Suprapubic skin (tissue), 4 donors: ENCODE measurements at places on chromosomes 1 and 21. TPM values are rescaled to one million over a fixed set of nuclear protein-coding genes. Genes with fewer than 3 reads are reported as not detected.

IER5 gene
- total RNA-seq, result 30.4 TPM

GJB5 gene
- 164 TPM for total RNA-seq

DNA sequence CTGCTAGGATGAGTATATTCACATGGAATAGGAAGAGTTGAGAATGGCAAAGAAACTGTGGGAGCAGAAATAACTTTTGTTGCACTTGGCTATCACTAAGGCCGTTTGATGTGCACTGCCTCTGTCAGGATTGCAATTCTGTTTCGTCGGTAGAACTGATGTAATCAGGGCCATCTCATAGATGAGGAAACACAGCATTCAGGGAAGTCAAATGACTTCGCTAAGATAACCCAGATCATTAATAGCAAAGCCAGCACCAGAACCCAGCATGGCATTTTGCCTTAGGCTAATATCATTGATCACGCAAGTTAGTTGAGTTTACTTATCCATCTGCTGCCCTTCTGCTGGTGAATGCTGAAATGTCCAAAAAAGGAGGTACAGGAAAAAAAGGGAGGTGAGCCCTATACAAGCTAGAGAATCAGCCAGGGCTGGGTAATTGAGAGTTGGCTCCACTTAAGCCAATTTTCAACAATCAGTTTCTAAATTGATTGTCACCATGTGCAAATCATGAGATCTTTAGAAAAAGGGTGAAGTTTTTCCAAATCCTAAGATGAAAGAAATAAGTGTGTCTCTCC lies 7.6 kb downstream of the RASSF5 start:
- H3K4me1 ChIP-seq, result peaks cover 53% of the 10 kb centered on the region
- H3K36me3 ChIP-seq, result no peaks in the 10 kb centered on the region
- H3K4me3 ChIP-seq, result no peak overlapping the region

MYOG gene
- total RNA-seq, result not detected

- no peak overlapping the region for H3K4me3 ChIP-seq
- no peaks in the 10 kb centered on the region for H3K4me1 ChIP-seq
- no peaks in the 10 kb centered on the region for H3K27me3 ChIP-seq
Measured at GRCh38 chr1:48572646-48573258, 100.7 kb upstream of the SPATA6 start.

DNA sequence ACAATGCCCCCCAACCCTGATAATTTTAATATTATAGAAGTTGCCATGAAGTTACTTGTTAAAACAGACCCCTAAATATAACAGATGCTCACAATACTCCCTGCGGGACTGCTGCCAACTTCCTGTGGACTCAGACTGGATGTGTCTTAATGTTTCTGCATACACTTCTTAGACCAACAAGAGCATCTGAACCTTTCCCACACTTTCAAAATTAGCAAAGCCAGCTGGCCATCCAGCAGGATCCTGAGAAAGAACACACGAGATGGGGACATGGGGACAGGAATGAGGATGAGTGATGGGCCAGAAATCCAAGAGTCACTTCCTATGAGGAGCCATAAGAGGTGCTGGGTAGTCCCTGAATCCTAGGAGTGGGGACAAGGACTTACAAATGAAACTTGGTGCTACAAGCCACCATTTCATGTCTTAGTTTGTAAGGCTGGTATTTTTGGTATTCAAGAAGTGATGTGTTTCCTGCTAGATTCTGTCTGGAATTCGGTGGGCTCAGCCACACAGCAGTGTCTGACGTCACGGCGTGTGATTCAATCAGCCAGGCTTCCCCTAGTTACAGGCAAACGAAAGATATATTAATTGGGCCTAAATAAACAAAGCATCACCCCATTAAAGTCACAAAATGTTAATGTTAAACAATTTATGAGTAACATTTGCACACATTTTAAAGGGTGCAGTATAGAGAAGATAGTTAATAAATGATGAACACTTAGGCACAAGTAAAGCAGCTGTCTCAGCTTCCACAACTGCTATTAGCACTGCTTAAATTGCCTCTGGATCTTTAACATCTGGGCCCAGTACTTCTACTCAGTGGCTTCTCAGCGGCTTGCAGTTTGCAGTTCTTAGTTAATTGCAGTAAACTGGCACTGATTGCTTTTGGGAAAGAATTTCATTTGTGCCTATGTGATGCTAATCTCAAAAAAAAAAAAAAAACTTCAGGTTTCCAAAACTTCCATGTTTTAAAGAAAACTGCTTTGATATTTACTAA lies 41.2 kb upstream of the RGS8 start:
- H3K27ac ChIP-seq, result no peak overlapping the region
- no peaks in the 10 kb centered on the region for H3K27me3 ChIP-seq
- no peak for DNase-seq
- H3K36me3 ChIP-seq, result no peaks in the 10 kb centered on the region
- H3K4me3 ChIP-seq, result no peak overlapping the region
- H3K4me1 ChIP-seq, result no peaks in the 10 kb centered on the region

DNA sequence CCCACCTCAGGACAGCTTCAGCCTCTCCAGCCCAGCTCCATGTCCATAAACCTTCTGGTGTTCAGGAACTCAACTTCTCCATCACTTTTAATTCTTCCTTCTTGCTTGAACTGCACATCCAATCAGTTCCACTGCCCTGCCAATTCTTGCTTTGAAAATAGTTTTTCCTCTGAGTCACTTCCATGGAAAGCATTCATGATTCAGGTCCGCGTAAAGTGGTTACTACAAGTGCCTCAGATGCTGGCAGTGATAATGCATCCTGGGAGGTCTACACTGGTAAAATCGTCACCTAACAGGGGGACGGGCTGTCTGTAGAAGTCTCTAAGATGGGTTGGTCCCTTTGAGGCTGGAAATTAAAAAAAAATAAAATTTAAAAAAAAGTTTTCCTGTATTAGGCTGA lies 25.9 kb upstream of the RCAN1 start:
- DNase-seq, result no peak
- no peaks in the 10 kb centered on the region for H3K27me3 ChIP-seq
- no peak overlapping the region for H3K4me3 ChIP-seq
- no peaks in the 10 kb centered on the region for H3K4me1 ChIP-seq
- no peak overlapping the region for H3K27ac ChIP-seq

RYR2 gene
- total RNA-seq, result 0.57 TPM

- DNase-seq, result no peak
- H3K36me3 ChIP-seq, result no peaks in the 10 kb centered on the region
- no peak overlapping the region for H3K4me3 ChIP-seq
- H3K27me3 ChIP-seq, result no peaks in the 10 kb centered on the region
- peaks cover 28% of the 10 kb centered on the region for H3K4me1 ChIP-seq
Measured at GRCh38 chr1:214438530-214438929, 112.9 kb downstream of the PTPN14 start.

CD1E gene
- 8.9 TPM for total RNA-seq

KCNE2 gene
- total RNA-seq, result not detected

AMY1C gene
- not detected for total RNA-seq

DNA sequence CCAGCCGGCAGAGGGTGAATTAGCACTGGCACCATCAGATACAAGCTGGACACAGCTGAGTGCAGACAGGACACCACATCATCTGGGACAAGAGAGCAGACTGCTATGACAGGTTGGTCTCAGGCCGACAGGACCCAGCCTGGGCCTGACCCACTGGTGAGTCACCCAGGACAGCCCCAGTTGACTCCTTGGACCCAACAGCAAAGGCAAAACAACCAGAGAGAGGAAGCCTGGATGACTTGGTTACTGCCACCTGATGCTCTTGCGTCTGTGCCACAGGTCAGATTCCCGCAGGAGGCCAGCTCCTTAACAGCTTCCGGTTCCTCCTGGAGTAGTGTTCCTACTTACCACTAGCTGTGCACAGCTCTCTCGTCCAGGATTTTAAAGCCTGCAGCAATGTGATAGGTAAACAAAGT lies 18.5 kb downstream of the CCN1 start:
- H3K36me3 ChIP-seq, result no peaks in the 10 kb centered on the region
- H3K4me3 ChIP-seq, result no peak overlapping the region
- no peak overlapping the region for H3K27ac ChIP-seq
- no peaks in the 10 kb centered on the region for H3K27me3 ChIP-seq
- no peak for DNase-seq
- H3K4me1 ChIP-seq, result no peaks in the 10 kb centered on the region

- H3K4me1 ChIP-seq, result peaks cover 5% of the 10 kb centered on the region
- no peaks in the 10 kb centered on the region for H3K27me3 ChIP-seq
- H3K27ac ChIP-seq, result no peak overlapping the region
- no peak overlapping the region for H3K4me3 ChIP-seq
- DNase-seq, result no peak
- H3K36me3 ChIP-seq, result peaks cover 29% of the 10 kb centered on the region
Measured at GRCh38 chr1:40742363-40743061, 41.1 kb upstream of the KCNQ4 start.

GRCh38 chr1:56400526-56400925 lies 178.8 kb downstream of the PLPP3 start:
- H3K4me3 ChIP-seq, result no peak overlapping the region
- H3K27ac ChIP-seq, result no peak overlapping the region
- DNase-seq, result no peak
- H3K27me3 ChIP-seq, result no peaks in the 10 kb centered on the region
- H3K4me1 ChIP-seq, result peaks cover 9% of the 10 kb centered on the region
